Mucosa of gallbladder (tissue), 1 donor: ENCODE measurements at places on chromosomes 5 and 9.

DNA sequence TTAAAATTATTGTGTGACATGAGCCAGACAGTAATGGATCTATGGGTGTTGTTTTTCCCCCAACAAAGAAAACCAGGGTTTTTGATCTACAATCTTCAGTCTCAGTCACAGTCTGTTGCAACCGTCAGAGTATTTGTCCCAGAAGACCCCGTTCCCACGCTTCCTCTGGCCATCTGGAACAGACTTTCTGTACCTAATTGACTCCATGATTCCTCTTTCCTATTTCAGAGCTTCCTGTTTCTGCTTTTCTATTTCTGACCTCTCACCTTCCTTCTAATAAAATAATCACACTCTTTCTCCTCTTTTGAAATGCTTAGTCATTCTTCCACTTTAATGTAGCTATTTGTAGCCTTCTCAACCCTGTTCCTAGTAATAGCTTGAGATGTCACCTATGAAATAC lies 1044.8 kb downstream of the DTWD2 start:
- DNase-seq = no peak

GRCh38 chr9:134598884-134599245 lies 42.7 kb upstream of the COL5A1 start:
- DNase-seq = no peak

DNA sequence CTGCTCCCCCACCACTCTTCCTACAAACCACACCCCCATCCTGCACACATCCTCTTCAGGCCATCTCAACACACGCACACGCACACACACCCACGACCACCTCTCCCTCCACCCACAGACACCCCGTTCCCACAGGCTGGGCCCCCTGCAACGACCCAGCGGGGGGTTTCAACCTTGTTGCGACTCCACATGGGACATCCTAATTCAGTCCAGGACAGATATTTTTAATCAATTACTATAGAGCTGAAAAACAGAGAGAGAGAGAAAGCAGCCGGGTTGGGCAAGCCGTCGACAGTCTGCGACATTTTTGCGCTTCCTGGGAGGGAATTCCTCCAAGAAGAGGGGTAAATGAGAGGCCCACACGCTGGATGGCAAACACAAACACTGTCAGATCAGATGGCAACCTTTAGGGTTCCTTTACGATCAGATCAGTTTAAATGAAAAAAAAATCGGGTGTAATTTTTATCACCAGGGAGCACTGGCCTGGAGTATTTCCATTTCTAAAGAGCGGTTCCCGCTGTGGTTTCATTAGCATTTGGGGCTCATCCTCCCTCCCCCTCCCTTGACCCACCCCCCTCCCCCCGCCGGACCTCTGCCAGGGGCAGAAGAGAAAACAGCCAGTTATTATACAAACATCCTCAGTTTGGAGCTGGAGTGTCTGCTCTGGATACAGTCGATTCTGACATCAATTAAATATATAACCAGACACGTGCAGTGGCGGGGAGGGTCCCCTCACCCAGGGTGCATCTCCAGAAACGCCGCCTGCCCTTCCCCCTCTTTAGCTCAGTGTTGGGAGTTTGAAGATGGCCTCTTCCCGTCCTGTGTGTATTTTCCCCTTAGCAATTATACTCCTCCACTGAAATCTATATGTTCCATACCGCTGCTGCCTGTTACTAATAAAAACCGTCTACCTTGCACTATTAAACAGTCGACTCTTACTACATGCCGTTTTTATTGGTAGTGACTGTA lies 2.3 kb upstream of the IRX2 start:
- DNase-seq = no peak

DNA sequence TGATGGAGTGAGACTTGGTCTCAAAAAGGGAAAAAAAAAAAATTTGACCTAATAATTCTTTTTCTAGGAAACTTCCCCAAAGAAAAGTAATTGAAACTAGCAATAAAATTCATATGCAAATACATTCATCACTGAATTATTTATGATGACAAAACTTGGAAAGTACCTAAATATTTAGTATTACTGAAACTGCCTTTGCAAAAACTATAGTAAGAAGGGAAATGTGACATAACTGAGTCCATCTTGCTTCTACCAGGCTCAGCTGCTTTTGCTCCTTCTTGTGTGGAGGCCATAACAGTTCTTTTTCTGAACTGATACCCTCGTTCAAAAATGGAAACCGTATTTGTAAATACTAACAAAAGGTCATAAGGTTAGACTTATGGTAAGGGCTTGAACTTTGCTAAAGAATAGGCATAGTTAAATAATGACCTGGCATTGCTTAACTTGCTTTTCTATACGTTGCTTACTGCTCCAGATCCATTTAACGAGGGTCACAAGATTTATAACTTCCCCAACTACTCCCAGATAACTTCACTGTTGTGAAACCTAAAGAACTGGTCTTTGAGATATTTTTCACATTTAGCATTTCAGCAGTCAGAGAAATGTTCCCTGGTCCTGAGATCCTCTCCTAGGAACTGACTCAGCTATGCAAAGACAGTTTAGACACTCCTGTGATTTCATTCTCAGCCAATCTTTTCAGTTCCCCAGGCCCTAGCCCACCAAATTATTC lies 68.4 kb downstream of the CFAP95 start:
- DNase-seq = no peak

- DNase-seq = no peak
These were observed 206.0 kb downstream of the PCSK1 start for GRCh38 chr5:96226941-96227552.

- DNase-seq = no peak
These were observed 1.3 kb downstream of the SLC12A7 start for GRCh38 chr5:1110307-1111240.
